ENCODE measurements at places on chromosomes 4 and X.
A peak's percentile ranks its signal among the peaks of the same experiment; 100 is the strongest.

- DNase-seq = no peak
These were observed 689 bp upstream of the NHSL2 start for GRCh38 chrX:71909956-71910355.

DNA sequence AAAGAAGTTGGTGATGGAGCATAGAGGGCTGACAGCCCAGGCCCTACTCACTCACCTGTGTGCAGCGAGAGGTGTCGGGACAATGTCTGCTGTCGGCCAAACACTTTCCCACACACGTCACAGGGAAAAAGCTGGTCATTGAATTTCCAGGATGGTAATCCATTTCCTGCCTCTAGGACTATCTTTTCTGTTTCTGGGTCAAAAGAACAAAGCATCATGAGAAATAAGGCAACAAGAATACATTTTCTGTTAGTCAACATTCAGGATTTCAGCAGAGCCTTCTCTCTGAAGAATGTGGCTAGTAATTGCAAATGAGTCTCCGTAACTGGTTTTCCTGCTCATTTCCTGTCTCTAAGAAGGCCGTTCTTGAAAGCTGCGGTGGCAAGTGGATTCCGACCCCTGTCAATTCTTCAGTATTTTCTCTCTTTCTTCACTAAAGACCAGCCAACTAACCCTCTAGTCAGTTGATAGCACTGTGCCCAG is 99.4 kb downstream of the C4orf51 start:
- no peak for DNase-seq

DNA sequence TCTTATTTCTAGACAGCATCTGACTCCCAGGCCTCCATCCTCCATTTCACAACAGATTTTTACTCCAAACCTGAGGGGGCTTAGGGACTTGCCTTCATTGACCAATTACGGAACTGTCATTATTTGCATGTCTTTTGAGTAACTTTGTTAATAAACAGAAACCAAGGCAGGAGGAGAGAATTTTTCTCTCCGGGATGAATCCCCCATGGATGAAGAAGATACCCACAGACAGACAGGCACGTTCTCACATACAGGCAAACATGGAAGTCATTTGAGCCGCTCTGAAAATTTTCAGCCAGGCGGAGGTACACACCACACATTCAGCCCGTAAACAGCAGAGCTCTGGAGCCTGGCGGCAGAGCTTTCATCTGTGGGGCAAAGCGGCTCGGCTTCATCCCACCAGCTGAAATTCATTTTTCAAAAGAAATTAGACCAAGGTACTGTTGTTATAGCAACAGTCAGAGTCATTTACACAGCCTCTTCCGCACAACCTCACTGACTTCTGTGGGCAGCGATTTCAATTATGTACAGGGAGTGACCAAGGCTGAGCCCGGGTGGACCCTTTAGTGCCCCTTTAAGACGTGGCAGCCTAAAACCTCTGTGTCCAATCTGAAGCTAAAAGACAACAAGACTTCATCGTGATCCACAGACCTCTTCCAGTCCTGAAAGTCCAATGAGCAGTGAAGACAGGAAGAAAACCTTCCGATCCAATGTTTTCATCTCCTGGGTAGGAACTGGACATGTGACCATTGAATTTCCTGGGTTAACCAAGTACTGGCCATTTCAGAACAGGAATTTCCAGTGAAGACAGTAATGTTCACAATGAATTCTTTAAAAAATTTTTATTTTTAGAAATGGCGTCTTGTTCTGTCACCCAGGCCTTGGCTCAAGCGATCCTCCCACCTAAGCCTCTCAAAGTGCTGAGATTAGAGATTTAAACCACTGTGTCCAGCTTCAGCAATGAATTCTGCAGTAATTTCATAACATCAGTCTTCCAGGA is 237.0 kb downstream of the MGST2 start:
- no peak for DNase-seq

GRCh38 chr4:87068583-87069021 is 133.8 kb downstream of the AFF1 start:
- no peak for DNase-seq

DNA sequence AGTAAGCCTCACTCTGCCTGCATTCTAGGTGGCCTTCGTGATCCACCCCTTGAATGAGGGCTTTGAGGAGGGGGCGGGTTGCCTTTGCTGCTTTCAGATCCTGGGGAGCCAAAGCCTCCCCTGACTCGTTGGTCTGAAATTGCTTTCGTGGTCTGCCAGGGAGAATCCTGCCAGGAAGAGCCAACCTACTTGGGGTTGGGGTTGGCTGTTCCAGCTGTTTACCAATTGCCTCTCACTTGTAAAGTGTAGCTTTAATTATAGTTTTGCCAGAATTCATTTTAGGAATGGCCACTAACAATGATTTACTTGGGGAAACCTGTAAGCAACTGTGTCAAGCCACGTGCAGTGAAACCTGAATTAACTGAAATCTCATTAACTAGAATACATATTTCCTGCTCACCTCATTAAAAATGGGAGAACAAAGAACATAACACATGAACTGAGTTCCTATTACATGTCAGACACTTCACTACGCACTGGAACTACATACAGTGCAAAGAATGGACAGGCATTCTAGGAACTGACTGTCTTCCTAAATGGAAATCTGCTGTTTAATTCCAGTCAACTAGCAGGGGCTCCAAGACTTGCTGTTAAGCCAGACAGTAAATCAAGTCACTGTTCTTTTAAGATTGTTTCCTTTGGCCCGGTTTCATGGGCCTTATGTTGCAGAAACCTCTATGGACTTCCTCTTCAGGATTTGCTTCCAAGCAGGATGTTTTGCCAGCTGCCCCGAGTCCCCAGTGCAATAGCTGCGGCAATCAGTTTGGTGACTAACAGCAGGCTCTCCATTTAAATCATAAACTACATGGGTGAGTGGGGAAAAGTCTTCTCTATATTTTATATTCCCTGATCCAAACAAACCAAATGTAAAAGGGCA is 16.4 kb upstream of the NKRF start:
- DNase-seq = no peak

- peak; percentile 73 for DNase-seq
These were observed 272.1 kb upstream of the AGTR2 start for GRCh38 chrX:115898382-115899001.

DNA sequence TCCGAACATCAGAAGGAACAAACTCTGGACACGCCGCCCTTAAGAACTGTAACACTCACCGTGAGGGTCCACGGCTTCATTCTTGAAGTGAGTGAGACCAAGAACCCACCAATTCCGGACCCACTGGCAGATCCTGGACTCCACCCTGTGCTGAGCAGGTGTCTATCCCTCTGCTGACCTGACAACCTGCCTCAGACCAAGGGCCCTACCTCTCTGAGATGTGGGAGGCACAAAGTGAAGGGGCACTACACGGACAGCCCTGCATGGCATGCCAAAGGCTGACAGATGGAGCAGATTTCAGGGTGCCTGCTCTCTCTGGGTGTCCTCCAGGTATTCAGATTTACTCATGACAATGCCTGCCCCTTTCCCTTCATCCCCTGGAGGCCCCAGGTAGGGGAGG is 14.0 kb upstream of the HSFX1 start:
- no peak for DNase-seq

- no peak for DNase-seq
These were observed 72.8 kb upstream of the INTU start for GRCh38 chr4:127559981-127560380.

GRCh38 chr4:76736414-76736813 is 161.5 kb downstream of the SOWAHB start:
- DNase-seq = no peak

All from CD4-positive, CD25-positive, alpha-beta regulatory T cell (primary cell).